Testis (tissue), 5 donors: ENCODE measurements at places on chromosomes 16 and 17. TPM values are rescaled to one million over a fixed set of nuclear protein-coding genes. Genes with fewer than 3 reads are reported as not detected.

GRCh38 chr16:12643034-12643455 lies 160.6 kb downstream of the CPPED1 start:
- no peak for DNase-seq

DNA sequence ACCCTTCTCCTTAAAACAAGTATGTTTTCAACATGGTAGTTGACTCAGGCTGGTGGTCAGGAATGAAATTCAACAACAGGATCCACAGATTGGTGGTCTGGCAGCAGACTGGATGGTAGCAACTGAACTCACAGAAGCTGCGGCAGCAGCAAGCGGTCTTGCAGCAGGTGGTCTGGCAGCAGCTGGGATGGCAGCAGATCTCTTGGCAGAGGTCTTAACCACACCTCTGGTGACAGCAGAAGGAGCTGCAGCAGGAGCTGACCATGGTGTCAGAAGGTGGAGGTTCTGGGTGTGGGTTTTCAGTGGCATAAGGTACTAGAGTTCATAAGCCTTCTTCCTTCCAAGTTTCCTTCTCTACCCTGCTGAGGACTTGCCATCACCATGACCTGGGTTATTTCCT lies 2.2 kb upstream of the KRTAP4-1 start:
- no peak for DNase-seq

Gene GALR2
- 0.47 TPM for polyA plus RNA-seq

- DNase-seq: no peak
Observed at GRCh38 chr16:66462912-66463311, 35.8 kb downstream of the BEAN1 start.

- DNase-seq: no peak
Observed at GRCh38 chr16:57862698-57863433, 60.6 kb upstream of the KIFC3 start.

Gene NPIPA5
- 6.0 TPM for polyA plus RNA-seq

DNA sequence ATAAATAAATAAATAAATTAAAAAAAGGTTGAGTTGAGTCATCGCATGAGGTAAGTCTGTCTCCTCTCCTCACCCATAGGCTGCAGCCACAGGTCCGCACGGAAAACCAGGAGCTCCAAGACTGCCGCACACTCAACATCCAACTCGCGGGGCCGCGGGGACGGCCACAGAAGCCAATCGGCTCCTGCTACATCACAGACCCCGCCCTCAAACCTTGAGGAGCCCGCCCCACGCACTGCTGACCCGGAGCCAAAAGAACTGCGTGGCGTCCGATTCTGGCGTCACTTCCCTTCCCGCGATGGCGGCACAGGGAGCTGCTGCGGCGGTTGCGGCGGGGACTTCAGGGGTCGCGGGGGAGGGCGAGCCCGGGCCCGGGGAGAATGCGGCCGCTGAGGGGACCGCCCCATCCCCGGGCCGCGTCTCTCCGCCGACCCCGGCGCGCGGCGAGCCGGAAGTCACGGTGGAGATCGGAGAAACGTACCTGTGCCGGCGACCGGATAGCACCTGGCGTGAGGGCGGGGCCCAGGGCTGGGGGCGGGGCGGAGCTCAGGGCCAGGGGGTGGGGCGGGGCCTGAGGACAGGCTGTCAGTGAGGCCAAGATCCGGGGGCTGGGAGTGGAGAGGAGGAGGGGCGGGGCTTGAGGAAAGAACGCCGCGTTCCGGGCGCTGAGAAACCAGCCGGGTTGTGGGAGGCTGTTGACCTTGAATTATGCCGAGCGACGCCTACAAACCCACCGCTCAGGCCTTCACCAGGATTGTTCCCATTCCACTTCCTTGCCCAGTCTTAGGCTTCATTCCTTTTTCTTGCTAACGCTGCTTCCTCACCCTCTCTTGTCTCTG lies at the start of gene KAT8:
Gene KAT8 (plus strand): TSS at position 281 of the 839 bp plus-strand sequence. CDS start 18 bp downstream, at position 299.
- peak; percentile 100 for DNase-seq

DNA sequence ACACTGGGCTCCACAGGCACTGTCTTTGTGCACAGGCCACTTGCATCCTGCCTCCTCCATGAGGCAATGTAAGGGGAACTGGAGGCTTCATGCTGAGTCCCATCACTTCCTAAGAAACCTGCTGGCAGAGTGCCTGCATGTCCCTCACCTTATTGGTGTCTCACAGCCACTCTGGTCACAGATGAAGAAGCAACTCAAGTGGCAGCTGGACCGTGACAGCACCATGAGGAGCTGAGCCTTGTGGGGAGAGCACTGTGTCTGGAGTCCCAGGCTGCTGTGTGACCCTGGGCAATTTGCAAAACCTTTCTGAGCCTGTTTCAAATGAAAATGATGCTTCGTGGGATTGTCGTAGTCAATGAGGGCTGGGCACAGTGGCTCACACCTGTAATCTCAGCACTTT lies 19.5 kb downstream of the ANKRD40 start:
- DNase-seq: no peak

Gene PIRT
- polyA plus RNA-seq: 0.18 TPM

DNA sequence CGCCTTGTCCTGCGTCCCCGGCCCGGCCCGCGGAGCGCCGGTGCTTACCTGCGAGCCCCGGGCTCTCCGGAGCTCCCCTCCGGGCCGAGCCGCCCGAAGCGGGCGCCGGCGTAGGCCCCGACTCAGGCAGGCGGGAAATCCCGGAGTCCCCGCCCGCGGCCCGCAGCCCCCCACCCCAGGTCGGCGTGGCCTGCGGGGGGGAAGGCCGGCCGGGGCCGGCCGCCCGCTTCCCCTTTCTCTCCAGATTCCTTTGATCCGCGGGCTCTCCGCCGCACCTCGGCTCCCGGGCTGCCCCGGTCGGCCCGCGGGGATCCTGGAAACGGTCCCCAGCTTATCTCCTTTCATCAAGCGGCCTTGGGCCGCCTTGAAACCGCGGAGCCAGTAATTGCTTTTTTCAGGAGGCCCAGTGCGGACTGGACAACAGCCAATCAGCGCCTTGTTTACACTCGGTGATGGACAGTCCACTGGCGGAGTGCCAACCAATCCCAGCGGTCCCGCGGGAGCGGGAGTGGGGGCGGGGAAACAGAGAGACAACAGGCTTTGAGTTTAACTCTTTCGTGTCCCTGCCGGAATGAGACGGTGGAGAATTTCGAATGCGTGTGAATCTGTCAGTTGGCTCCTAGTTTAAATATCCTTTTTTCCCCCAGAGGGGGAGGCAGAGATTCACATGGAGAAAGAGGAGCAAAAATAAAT lies 1.4 kb upstream of the BAHCC1 start:
- DNase-seq: peak; percentile 100

Gene RAB26
- polyA plus RNA-seq: 1.5 TPM

Gene CCL4
- 9.9 TPM for polyA plus RNA-seq

GRCh38 chr16:10862438-10862837 lies 14.6 kb upstream of the CIITA start:
- DNase-seq: peak; percentile 43

DNA sequence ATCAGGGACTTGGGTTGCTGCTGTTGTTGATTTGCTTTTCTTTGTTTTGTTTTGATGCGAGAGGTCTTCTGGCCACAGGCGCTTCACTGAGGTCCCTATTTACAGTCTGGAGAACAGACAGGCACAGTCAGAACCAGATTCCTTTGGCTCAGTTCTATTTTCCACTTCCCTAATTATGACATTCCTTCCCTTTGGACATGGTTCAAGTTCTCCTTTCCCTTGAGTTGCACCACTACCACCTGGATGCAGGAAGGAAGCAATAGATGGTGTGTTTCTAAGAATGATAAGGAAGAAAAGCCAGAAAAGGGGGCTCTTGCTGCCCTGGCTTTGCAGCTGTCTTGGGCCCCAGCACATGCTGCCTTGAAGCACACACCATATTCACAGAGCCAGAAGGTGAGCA lies 160.6 kb downstream of the MAF start:
- no peak for DNase-seq

DNA sequence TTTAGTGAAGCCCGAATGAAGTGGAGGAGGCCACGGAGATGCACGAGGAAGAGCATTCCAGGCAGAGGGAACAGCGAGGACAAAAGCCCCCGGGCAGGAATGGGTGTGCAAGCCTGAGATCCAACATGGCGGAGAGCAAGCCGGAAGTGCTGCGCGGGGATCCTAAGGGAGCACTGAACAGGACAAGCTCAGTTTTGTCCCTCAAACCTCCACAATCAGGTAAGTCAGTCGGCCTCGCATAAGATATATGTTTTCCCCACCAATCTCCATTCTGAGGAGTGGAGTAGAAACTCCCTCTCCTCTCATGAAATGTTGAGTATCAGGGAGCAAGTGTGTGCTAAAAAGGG lies 32.9 kb upstream of the USP22 start:
- DNase-seq: no peak

- DNase-seq: no peak
Observed at GRCh38 chr17:19372439-19372838, 5.9 kb upstream of the MAPK7 start.

Gene MSLN
- polyA plus RNA-seq: 18.5 TPM
